Nephron progenitor cell (in vitro differentiated cells): ENCODE measurements at places on chromosomes 2 and 18.
A peak's percentile ranks its signal among the peaks of the same experiment; 100 is the strongest.

GRCh38 chr2:189178054-189178453, 1.5 kb downstream of the COL5A2 start:
- DNase-seq, result no peak

- no peak for DNase-seq
Measured at GRCh38 chr2:120703330-120703994, 32.2 kb upstream of the GLI2 start.

DNA sequence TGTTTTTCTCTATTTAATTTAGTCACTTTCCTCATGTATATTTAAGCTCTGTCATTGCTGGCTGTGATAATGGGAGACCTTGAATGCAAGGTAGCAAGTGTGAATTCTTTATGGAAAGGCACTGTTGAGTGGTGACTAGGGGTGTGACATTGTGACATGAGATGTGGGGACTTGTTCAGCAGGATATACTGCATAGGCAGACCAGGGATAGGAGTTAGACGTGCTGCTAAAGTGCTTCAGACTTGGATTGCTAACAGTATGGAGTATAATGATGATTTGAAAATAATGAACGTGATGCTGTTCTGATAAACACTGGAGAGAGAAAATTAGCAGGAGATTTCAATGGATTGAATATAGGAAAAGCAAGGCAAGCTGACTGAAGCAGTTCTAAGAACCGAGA, 135.1 kb downstream of the NCOA1 start:
- no peak for DNase-seq

DNA sequence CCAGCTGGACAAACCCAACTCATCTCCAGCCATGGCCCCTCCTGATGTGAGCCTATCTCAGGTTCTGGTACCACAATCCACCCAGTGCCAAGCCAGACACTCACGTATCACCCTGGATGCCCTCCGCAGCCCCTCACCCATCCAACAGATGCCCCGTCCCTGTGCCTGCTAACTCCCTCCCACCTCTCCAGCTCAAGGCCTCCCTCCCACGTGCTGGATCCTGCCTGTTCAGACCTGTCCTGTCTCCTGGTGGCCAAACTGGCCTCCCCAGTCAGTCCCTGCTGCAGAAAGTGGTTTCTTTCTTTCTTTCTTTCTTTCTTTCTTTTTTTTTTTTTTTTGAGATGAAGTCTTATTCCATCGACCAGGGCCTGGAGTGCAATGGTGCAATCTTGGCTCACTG, 86.2 kb downstream of the RRM2 start:
- DNase-seq, result no peak

- DNase-seq, result no peak
Measured at GRCh38 chr2:120330946-120331822, 14.8 kb upstream of the INHBB start.

- DNase-seq, result no peak
Measured at GRCh38 chr2:118942031-118942430, at the start of gene MARCO. Gene MARCO, plus strand, starts transcription at chr2:118942194. Its CDS starts 107 bp downstream, at chr2:118942301.

GRCh38 chr2:207227062-207227748, 61.5 kb upstream of the KLF7 start:
- peak; percentile 74 for DNase-seq

DNA sequence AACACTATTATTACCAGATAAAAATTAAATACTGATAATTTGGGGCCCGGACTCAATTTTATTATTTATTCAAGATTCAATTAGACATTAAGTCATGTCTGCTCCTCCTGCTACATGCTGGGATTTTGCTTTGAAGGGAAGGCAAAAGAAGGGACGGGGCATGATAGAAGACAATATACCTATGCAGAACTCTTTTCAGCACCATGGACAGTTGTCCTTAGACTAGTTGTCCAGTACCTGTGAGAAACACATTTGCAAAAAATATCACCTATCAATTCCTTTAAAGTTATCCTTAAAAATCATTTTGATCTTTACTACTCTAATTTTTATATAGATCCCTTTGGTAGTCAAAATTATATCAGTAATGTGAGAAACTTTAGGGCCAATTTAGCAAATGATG, 100.2 kb upstream of the SULT1C3 start:
- DNase-seq, result peak; percentile 28

GRCh38 chr18:49666045-49666775, 104.4 kb downstream of the LIPG start:
- no peak for DNase-seq

GRCh38 chr2:17646838-17647701, 106.5 kb downstream of the SMC6 start:
- no peak for DNase-seq

GRCh38 chr2:239004274-239005015, 156.6 kb downstream of the TWIST2 start:
- DNase-seq, result no peak

- DNase-seq, result no peak
Measured at GRCh38 chr2:176650104-176650837, 381.0 kb downstream of the MTX2 start.

- DNase-seq, result no peak
Measured at GRCh38 chr2:68734688-68735525, at the start of gene ARHGAP25. Gene ARHGAP25, plus strand, starts transcription at chr2:68734811. Its CDS starts 389 bp downstream, at chr2:68735200.

GRCh38 chr2:42794271-42795046, 2.1 kb upstream of the HAAO start:
- DNase-seq, result peak; percentile 28

GRCh38 chr2:19488009-19488691, 129.7 kb upstream of the OSR1 start:
- no peak for DNase-seq

DNA sequence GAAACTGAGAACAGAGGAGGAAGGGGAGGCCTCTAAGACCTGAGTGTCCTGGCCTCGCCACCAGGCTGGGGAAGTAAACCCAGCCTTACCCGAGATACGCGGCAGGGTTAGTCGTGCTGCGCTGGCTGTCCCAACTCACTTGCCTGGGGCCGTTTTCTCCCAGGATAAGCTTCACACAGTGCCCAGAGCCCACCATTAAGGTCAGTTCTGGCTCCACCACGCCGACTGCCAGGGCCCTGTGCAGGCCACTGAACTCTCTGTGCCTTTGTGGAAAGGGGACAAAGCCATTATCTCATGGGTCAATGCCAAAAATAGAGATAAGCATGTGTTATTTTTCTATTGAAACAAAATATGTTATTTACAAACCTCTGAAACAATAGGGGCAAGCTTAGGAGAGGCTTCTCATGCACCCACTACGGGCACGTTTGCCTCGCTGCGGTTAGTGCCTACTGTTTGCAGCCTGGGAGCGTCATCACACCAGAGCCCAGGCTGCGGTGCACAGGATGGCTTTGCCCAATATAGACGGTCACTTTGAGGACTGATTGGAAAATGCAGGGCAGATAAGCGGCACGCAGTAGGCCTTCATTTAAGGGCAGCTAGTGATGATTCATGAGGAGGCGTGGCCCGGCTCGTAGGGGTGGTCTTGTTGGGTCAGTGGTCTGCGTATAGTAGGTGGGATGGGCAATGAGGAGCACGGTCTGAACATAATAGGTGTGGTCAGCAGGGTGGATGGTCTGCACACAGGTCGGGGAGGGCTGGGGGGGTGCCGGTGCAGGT, 242.1 kb downstream of the GLI2 start:
- DNase-seq, result no peak

- DNase-seq, result no peak
Measured at GRCh38 chr2:2016651-2017311, 272.5 kb upstream of the PXDN start.

DNA sequence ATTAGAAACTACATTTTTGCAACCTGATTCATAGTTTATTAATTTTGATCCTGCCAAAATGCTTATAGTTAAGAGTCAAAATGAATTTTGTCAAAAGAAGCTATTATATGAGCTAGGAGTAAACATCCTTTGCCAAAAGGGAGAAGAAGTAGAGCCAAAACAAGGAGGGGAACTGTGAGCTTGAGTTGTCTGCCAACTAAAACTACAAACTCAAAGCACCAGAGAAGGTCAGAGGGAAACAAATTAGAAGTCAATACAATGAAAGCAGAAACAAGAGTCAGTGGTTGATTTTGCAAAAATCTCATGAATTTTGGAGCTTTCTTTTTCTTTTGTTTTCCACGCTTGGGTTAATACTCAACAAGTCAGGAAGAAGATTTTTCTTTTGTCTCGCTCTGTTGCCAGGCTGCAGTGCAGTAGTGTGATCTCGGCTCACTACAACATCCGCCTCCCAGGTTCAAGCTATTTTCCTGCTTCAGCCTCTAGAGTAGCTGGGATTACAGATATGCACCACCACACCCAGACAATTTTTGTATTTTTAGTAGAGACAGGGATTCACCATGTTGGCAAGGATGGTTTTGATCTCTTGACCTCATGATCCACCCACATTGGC, 508.5 kb downstream of the RIT2 start:
- DNase-seq, result no peak

- DNase-seq, result no peak
Measured at GRCh38 chr2:172834881-172835280, 99.2 kb downstream of the RAPGEF4 start.

DNA sequence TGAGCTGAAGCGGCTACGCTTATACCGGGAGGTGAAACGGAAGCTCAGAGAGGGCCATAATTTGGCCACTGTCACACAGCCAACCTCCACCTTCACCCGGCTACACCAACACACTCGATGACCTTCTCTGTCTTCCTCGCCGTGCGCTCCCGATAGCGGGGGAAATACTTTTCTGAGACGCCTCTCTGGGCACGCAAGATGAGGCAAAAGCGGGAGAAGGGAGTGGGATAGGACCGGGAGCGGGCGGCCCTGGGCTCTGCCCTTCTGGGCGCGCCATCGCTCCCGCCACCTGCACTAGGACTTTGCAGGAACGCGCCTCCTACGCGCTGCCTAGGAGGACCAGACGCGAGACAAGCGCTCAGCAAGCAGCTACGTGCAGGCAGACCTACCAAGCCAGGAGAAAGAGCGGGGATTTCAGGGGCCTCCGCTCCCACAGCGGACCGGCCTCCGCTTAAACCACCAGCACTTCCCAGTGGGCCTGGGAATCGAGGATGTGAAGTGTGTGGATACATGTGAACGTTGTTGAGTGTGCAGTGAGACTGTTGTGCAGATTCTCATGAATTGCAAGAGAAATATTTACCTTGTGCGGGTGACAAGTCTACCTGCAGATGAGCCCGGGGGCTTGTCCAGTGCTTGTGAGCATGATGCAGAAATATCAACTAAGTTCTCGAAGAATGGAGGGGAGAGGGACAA, 11.4 kb downstream of the SIX3 start:
- no peak for DNase-seq

DNA sequence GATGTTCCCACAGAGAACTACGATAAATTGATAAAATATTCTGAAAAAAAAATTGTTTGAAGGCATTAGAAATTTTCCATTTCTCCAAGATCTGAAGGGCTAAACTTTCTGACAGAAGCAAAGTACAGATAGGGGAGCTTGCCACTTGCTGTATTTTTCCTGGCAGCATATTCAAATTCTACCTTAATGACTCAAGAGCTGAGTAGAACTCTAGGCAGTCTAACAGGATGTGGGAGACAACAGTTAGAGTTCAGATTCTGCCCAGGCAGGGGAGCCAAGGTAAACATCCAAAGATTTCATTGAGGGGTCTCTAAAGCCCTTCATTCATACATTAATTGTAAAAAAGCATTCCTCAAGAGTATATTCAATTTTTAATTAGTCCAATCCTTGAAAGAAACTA, 46.0 kb upstream of the RIT2 start:
- DNase-seq, result no peak
